ENCODE measurements at places on chromosomes 2 and 18.

DNA sequence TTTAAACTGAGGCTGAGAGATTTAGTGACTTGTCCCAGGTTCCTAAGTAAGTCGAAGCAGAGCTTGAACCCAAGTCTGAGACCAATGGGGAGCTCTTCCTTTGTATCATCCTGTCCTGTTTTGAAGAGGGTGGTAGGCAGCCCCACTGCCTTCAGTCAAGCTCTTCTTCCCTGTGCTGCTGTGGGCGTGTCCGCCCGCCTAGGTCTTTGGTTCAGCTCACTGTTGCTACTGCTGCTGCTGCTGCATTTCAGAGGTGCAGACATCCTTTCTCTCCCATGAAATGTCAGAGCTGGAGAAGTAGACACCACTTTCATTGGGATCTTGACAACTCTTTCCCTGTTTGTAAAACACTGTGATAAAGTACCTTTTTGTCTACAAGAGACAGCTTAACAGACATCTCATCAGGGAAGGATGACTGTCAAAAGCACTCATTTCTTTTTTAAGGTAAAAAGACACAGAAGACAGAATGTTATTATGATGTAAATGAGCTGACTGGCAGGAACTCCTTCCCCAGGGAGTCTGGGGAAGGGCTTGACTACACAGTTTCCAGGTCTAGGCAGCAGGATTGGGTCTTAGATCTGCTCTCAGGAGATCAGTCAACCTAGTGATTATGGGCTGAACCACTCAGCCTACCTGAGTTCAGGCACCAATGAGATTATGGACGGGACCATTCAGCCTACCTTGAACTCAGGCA, 91.7 kb upstream of the TRIB2 start:
- DNase-seq = no peak

DNA sequence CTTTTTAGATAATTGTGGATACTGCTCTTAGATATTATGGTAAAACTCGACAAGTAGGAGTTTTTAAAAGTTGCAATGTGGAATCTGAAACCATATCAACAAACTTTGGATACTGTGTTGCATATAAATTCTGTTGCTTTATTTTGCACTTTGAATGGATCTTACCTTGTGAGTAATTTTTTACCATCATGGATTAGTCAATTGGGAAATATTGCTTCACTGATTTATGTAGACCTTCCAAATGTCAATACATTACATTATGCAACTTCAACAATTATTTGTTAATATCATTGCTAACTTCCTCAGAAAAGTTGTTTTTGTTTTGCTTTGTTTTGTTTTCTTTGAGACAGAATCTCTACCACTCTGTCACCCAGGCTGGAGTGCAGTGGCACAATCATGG, 102.0 kb upstream of the SLC38A11 start:
- DNase-seq = no peak

GRCh38 chr18:79507546-79508480, 112.1 kb downstream of the NFATC1 start:
- DNase-seq = peak; percentile 14

GRCh38 chr2:240402566-240403272, 32.7 kb upstream of the GPC1 start:
- DNase-seq = no peak

- no peak for DNase-seq
These were observed 76.6 kb downstream of the BAZ2B start for GRCh38 chr2:159539701-159540100.

GRCh38 chr18:74806700-74807416, 209.2 kb downstream of the ZNF407 start:
- no peak for DNase-seq

- no peak for DNase-seq
These were observed 68.8 kb downstream of the LDLRAD4 start for GRCh38 chr18:13287372-13287771.

- no peak for DNase-seq
These were observed 13.3 kb upstream of the GALM start for GRCh38 chr2:38652431-38653273.
